ENCODE measurements at places on chromosomes 3 and 15. TPM values are rescaled to one million over a fixed set of nuclear protein-coding genes. Genes with fewer than 3 reads are reported as not detected.

ZDHHC23 gene
- 2.9 TPM for total RNA-seq

ST3GAL6 gene
- 0.68 TPM for total RNA-seq

TTLL13 gene
- 0.57 TPM for total RNA-seq

ZDHHC19 gene
- 0.35 TPM for total RNA-seq

PIF1 gene
- total RNA-seq: 13.4 TPM

OR5K2 gene
- total RNA-seq: not detected

Data from A549 treated with AZD2906 at 1 μM for 4 hours (cell line).